Stimulated activated CD4-positive, alpha-beta T cell treated with anti-CD3 and anti-CD28 coated beads, Interleukin-4, amount 100 ng/mL, for 1 hour (primary cell): ENCODE measurements at places on chromosomes 12 and 14.

- no peak for DNase-seq
Measured at GRCh38 chr12:15716581-15716980, 72.6 kb downstream of the EPS8 start.

- DNase-seq, result no peak
Measured at GRCh38 chr12:64682572-64683277, 72.4 kb downstream of the RASSF3 start.

DNA sequence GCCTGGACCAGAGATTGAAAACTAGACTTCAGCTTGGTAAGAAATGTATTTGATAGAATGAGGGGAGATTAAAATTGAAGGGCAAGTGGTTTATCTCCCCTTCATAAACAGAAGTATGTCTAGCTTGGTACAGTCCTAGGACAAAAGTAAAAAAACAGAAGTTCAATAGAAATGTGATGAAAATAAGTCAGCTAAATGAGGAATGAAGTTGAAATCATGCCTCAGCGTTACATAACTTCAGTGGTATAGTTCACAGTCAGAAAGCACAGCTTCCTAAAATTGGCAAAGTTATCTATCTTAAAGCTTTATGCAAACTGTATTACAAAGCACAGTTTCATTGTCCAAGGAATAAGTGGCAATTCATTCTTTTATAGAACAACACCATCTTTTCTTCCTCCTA lies 90.2 kb upstream of the SYT10 start:
- DNase-seq, result no peak

GRCh38 chr12:30813525-30814294 lies 59.0 kb upstream of the CAPRIN2 start:
- DNase-seq, result no peak

DNA sequence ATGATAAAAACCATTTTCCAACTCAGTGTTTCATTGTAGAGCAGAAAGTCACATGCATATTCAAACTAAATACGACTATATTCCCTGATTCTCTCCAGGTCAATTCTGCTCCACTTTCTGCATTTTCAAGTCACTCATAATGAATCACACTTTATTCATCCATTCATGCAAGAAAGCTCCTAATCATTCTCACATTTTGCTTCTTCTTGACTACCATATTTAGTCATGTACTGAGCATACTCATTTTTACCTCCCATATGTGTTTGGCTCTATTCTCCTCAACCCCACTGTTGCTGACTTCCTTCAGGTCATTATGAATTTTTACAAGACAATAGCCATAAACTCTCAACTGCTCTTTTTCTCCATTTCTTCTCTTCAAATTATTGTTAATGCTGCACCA lies 43.4 kb upstream of the PIK3C2G start:
- no peak for DNase-seq

DNA sequence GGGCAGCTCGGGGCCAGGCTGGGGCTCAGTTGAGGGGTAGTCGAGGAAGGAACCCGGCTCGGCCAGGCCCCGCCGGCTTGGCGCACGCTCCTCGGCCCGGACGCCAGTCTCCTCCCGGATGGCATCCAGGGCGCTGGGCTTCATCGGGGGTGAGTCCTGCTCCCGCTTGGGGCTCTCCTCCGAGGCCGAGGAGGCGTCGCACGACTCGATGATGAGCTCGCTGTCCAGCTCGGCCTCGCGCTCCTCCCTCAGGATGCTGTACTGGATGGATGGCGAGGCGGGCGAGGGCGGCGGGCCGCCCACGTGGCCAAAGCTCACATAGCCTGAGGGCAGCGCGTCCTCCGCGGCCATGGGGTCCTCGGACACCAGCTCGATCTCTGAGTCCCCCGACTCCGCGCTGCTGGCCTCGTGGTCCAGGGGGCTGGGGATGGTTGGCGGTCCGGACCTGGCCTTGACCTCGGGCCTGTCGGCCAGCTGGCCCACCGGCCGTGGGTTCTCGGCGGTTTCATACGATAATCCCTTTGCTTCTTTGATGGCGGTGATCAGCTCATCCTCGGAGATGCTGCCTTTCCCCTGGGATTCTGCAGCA lies 143.4 kb downstream of the RTN1 start:
- no peak for DNase-seq

DNA sequence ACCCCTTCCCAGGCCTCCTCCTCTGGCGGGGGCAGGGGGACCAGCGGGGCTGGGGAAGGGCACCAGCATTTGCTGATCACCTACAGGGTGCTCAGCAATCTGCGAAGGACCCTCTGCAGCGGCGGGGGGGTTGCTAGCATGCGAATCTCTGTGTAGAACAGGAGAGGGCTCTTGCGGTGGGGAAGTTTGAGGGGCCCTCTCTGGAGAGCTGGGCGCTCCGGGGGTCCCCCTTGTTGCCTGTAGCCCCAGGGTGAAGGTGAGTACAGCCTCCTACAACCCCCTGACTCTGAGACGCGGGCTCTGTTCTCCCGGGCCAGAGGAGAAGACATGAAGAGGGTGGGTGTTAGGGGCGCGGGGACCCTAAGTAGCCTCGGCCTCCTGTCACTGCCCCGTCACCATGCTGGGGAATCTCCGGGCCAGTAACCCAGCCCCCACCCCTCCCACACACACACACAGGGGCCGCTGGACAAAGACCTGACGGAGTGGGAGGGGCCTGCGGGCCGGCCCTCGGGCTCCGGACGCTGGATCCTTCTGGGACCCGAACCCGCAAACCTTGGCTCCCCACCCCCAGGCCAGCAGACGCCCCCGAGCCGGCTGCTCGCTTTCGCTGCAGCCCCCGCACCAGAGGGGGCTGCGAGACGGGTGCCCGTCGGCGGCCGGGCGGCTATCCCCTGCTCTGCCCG lies 734 bp downstream of the FIGNL2 start:
- no peak for DNase-seq
